Progenitor cell of endocrine pancreas (in vitro differentiated cells): ENCODE measurements at places on chromosomes 2 and 18.

DNA sequence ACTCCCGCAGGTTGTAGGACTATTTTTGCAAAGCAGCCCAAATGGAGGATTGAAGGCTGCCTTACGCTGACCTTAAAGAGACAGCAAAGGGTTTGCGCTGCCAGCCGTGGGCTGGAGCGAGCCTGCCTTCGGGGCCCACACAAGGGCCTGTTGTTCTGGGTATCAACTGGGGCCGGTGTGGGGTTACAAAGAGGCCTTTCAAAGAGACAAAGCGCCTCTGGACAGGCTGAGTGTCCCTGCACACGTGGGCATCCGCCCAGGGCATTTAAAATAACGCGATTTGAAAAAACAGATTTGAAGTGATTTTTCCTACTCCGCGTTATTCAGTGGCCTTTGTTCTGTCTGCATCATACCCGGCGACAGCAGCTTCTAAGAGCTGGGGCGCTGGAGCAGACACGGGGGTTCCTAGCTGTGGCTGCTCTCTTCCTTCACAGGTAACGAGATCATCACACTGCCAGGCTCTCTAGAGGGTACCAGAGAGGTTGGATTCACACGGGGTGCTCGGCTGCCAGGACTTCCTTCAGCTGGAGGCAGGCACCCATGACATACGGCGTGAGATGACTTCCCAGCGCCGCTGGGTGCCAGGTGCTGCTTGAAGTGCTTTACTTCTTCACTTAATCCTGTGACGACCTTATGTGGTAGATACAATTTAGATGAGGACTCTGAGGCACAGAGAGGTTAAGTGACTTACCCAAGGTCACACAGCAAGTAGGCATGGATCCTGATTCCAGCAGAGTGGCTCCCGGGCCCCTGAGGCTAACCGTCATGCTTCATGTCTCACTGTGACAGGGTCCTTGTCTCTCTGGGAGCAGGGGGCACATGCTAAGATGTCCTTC is 32.2 kb downstream of the MAL start:
- DNase-seq, result no peak

GRCh38 chr2:203817147-203817546 is 50.4 kb upstream of the CTLA4 start:
- DNase-seq, result no peak

- DNase-seq, result no peak
These were observed 125.4 kb upstream of the RNF152 start for GRCh38 chr18:62018034-62018758.

- DNase-seq, result no peak
These were observed 257.3 kb downstream of the ATAD2B start for GRCh38 chr2:23669413-23670244.

- DNase-seq, result no peak
These were observed 5.4 kb downstream of the VIT start for GRCh38 chr2:36701918-36702317.

DNA sequence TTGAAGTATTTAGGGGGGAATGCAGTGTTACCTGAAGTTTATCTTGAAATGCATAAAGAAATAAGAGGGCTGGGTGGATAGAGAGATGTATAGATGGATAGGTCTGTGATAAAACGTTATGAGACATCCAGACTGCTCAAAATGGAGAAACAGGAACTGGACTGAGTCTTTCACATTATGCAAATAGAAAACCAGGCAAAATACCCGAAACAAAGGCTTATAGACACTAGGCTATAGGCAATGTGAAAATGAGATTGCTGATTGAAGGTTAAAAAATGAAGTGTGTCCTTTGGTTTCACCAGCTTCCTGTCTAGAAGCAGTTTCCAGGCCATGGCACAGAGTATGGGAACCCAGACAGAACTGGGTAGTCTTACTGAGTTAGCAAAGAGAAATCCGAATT is 24.9 kb upstream of the SLC3A1 start:
- DNase-seq, result no peak

GRCh38 chr2:219570194-219570923 is 980 bp downstream of the OBSL1 start:
- DNase-seq, result no peak

- DNase-seq, result no peak
These were observed 248.0 kb upstream of the SOX11 start for GRCh38 chr2:5444168-5444567.

DNA sequence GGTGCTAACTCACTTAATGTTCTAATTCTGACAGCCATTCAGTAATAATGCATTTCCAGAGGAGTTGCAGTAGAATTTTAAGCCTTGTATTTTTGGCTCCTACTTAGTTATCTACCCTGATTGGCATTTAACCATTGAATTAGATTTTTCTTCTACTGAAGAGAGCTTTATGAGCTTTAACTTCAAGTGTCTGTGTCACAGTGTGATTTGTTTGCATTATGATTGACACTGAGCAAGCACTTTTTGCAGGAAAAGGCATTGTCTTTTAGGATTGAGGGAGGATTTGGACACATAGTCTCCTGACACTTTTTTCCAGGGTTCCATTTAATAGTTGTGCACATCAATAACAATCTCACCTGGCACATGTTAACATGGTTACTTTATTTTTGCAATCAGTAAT is 26.7 kb downstream of the LYPD6 start:
- no peak for DNase-seq

DNA sequence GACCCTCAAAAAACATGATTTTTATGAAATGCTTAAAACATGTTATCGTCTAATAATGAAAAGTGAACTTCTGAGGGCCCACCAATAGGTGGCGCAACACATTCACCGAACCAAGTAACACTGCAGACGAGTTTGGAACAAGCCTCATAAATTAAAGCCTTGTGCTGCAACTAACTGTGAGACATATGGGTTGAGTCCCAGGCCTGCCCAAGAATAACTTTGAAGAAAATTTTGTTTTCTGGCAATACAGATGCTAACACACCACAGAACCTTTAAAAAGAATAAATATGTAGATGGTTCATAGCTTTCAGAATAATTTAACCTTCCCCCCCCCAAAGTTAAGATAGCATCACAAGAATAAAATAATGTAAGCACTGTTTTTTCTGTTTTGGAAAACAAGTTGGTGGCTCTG is 285.9 kb downstream of the RNF144A start:
- DNase-seq, result peak; percentile 50

GRCh38 chr2:240919161-240919781 is 13.1 kb downstream of the CROCC2 start:
- DNase-seq, result peak; percentile 8

- no peak for DNase-seq
These were observed 630 bp upstream of the ZNF512 start for GRCh38 chr2:27582129-27582694.

- DNase-seq, result no peak
These were observed 39.7 kb upstream of the IGFBP5 start for GRCh38 chr2:216735086-216735485.
